ENCODE measurements at places on chromosomes 3 and 15. TPM values are rescaled to one million over a fixed set of nuclear protein-coding genes. Genes with fewer than 3 reads are reported as not detected.

DNA sequence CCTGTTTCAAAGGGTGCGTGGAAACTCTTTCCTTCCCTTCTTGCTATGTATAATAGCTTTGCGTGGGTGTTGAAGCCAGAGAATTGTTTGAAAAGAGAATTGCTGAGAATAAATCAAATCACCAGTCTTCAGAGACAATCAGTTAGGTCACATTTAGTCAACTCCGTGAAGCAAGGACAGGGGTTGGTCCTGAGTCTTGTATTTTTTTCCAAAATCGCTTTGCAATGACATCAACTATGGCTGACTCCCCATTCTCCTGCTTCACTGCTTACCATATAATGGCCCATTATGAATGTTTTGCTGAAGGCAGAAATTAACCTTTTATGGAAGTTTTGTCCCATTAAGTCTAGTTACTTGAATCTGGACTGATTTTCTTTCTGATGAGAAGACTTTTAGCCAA is 852.8 kb downstream of the AGBL1 start:
- DNase-seq = no peak

GRCh38 chr3:158483701-158484235 is 87.2 kb upstream of the MLF1 start:
- no peak for DNase-seq

DNA sequence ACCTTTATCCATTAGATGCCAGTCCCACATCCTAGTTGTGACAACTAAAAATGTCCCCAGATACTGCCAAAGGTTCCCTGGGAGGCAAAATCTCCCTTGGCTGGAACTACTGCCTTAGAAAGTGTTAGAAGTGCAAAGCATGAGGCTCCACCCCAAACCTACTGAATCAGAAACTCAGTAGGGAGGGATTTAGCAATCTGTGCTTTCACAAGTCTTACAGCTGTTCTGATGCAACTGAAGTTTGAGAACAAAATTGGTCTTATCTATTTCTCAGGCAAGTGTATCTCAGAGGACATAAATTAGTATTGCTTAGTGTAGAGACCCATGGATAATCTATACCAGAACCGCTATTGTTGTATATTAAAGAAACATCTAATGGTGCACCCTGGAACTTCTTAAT is 70.2 kb downstream of the CLDN1 start:
- DNase-seq = no peak

DNA sequence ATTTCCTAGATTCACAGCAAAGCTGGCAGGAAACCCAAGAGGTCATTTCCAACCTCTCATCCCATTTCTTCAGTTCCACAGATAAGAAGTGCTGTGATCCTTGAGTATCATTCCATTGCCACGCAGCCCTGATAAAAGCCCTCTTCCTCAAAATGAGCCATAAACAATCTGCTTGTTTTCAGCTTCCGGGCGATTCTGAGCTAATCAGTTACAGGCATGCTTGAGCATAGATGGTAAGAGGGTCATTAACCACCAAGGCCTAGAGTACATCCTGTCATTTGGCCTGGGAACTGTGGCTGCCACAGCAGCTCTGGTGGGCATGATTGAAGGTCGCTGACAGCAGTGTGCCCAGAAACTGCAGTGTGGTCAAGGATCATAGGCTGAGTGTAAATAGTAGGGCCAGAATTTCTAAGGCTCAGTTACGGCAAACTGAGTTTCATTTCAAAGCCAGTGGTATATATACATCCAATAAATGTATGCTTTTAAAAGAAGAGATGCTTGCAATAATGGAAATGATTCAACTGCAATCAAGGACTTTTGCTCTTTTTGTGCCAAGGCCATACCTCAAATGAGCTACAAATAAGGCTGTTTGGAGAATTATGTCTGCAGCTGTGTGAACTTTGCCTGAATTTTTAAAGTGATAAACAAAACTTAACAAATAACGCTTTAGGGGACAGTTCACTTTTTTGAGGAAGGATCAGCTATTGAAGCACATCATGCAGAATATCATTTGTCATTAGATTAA is 47.3 kb downstream of the P3H2 start:
- DNase-seq = no peak

- no peak for DNase-seq
These were observed 342.1 kb upstream of the CCDC54 start for GRCh38 chr3:107035176-107035575.

GRCh38 chr3:191296041-191296541 is 33.1 kb upstream of the CCDC50 start:
- no peak for DNase-seq

DNA sequence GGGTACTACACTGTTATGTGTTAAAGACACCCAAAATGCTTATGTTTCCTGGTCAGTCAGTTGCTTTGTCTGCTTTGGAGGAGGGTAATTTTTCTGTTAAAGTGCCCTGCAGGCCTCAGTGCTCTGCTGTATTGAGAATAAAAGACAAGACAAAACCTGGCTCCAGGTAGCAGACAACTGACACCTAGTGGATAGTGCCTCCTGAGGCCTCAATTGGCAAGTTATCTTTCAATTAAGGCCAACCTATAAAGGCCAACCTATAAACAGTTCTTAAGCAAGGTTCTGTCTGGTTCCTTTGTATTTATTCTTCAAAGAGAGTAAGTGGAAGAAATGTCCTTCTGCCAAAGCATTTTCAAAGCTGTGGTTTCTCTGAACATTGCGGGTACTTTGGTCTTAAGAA is 773.8 kb downstream of the MECOM start:
- no peak for DNase-seq

DNA sequence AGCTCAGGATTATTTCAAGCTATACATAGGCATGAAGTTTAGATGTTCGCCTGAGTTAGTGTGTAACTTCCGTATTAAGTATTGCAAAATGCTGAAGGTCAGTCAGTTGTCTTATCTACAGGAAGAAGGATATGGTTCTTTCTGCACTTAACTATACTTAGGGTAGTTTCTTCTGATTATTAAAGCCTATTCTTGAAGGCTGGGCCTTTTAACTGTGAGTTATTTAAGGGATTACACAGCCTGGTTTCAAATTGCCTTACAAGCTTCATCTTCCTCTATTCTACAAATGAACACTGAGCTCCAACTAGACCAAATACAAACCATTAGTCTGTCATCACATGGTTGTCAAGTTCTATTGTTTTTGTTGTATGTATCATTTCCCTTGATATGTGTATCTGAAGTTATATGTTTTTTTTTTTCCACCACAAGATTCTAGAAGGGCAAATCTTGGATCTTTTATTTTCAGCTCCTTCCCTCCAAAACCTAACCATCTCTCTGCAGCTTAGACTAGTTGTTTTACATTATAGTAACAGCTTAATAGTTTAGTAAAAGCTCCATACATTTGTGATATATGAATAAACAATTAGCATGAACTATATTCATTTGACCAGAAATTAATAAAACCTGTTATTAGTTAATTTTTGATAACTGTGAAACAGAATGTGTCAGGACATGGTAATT is 272.9 kb upstream of the KCNMB2 start:
- DNase-seq = no peak

GRCh38 chr15:78018946-78019644 is 58.4 kb downstream of the TBC1D2B start:
- no peak for DNase-seq

- no peak for DNase-seq
These were observed 61.4 kb downstream of the GLB1 start for GRCh38 chr3:33035596-33035995.

- DNase-seq = no peak
These were observed 2.5 kb upstream of the CNTN4 start for GRCh38 chr3:2096216-2096615.

Gene SLC22A13
- polyA plus RNA-seq = 0.10 TPM

GRCh38 chr15:88490036-88490435 is 22.5 kb downstream of the MRPS11 start:
- no peak for DNase-seq

- no peak for DNase-seq
These were observed 123.5 kb downstream of the SLCO3A1 start for GRCh38 chr15:91976966-91977365.

Gene KIAA1143
- 61.7 TPM for polyA plus RNA-seq

GRCh38 chr3:6785726-6786125 is 75.2 kb upstream of the GRM7 start:
- no peak for DNase-seq

Gene CD200
- 49.4 TPM for polyA plus RNA-seq

DNA sequence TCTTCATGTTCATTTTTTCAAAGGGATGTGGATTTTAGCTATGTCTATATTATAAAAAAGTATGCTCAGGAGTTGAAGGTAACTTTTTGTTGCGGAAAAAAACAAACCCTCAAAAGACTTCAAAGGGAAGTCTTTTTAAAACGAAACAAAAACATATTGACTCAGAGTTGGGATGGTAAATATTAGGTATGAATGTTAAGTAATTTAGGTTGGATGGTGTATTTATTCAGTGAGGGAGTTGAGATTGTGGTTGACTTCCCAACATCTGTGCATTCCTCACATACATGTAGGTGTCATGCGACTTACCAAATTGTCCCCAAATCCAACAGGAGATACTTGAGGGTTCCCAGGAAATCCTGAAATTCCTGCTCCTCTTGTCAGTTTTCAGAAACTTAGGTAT is 32.7 kb upstream of the PLSCR5 start:
- DNase-seq = no peak

Measured in right lung (tissue), 10 donors.